Naive thymus-derived CD8-positive, alpha-beta T cell (primary cell): ENCODE measurements at places on chromosomes 11 and 22. TPM values are rescaled to one million over a fixed set of nuclear protein-coding genes. Genes with fewer than 3 reads are reported as not detected.

DNA sequence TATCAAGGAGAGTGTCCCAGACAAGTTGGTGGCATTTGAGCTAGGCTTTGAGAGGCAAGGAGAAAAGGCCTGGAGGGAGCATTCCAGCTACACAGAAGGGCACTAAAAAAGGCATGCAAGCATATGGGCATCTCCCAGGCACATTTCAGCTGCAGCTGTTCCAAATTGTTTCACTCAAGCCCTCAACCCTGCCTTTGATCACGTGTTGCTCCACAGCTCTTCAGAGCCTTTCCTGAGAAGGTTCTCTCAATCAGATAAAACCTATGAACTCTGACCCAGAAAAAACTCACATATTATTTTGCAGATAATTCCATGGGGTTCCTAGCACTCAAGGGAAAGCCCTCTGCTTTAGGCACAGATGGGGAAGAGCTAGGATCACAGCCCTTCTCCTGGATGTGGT lies 24.4 kb upstream of the HSPA8 start:
- DNase-seq: no peak

Gene CELSR1
- total RNA-seq: 1.2 TPM

GRCh38 chr11:77072851-77073327 lies 6.1 kb downstream of the CAPN5 start:
- DNase-seq: no peak

DNA sequence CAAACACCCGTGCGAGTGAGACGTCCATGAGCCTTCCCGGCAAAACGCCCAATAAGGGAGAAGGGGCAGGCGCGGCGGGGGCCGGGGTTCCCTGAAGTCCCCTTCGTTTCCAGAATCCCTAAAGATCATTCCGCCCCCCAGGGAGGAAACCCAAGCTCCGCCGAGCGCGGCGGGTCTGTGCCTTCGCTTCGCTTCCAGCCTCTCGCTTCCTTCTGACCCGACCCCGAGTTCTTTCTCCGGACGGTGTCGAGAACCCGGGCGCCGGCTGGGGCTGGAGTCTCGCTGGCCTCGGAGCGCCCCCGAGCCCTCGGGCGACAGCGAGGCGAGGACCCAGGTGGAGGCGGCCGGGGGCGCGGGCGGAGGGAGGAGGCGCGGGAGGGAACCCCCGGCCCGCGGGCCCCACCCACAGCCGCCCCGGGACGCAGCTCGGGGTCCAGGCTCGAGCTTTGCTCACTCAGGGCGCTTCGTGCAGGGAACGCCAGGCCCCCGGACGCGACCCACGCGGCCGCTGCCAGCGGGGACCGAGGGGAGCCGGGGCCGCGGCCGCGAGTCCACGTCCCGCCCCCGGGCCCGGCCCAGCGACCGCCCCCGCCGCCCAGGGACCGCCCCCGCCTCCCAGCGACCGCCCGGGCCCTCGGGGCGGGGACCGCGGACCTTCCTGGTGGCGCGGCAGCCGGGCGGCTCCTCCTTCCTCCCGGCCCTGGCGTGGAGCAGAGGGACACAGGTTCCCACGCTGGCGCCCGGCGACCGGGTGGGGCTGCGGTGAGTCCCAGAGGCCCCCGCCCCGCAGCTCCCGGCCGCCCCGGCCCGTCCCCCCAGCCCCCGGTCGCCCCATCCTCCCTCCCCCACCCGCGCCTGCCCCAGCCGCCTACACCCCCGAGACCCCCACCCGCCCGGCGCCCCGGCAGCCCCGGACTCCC lies at the start of gene PGGHG:
Gene PGGHG (plus strand): TSS at position 649 of the 920 bp plus-strand sequence. CDS start 691 bp downstream, outside the sequence.
- peak; percentile 75 for DNase-seq

DNA sequence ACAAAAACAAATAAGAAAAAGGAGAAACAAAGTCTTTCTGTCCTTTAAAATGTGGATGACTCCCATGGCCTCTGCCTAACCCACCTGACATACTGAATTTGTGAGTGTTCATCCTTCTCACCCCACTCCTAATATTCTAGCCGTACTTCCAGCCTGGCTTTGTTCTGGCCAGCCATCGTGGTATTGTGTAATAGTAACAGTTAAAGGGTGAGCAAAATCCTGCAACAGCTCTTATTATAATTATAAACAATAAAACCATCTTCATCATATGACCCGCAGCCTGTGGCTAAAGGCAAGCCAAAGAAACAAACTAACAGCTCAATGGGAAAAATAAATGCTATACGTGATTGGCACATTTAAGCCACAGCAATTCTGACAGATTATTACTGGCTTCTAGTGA lies 721.6 kb upstream of the TENM4 start:
- DNase-seq: no peak

DNA sequence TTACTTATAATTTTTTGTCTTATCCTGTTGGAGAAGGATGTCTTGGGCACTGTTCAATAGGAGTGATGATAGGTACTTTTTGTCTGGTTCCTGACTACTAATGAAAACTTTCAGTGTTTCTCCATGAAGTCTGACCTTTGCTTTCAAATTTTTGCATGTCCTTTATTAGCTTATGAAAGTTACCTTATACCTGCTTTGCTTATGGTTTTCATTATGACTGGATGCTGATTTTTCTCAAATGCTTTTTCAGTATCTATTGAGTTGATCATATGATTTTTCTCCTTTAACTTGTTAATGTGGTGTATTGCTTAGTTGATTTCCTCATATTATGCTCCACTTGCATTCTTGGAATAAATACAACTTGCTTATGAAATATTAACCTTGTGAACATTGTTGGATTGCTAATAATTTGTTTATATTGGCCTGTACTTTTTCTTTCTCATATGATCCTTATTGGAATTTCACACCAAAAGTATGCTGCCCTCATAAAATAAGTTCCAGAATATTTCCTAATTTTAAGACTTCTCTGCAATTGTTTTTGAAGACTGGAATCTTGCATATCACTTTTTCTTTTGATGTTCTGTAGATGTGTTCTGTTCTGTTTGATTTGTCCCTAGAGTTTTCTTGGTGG lies 85.0 kb upstream of the SC5D start:
- no peak for DNase-seq

DNA sequence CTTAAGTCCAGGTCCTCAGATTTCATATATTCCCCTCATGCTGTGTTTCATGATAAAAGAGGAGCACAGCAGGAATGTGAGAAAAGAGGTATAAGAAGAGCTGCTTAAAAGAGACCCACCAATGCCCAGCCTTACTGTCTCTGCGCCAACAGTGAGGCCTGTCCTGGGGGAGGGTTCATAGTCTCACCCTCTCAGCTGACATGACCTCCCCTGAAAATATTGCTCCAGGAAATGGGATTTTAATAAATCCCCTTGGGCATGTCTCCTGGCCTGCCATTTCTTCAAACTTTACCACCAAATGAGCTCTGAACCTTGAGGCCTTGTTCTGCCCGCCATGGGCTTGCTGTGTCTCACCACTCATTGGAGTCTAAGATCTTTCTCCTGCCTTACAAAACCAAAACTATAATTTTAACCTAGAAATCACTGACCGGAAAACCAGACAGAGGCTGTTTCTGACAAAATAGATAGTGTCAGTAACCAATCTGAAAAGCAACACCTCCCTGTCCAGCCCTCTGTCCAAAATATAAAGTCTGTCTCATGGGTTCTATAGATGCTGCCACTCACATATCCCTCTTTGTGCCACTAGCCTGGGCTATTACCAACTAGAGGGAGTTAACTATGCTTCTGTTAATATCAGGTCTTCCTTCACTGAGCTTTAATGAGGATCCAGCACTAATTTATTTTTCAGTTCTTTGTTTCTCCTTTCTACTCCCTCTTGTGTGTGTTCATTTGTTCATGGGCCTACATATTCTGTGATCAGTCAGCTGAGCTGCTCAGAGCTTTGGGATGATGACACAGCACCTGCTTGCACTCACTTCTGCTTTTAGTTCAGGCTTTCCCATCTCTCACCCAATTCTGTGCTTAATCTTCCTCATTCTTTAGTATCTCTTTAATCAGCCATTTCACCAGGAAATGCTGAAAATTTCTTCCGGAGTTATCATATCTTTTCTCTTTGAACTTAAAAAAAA lies at the start of gene OR2AG2:
Gene OR2AG2 (minus strand): TSS at position 51 of the 968 bp plus-strand sequence. CDS start 3,019 bp downstream, outside the sequence.
- no peak for DNase-seq

Gene TOMM22
- 60.9 TPM for total RNA-seq

DNA sequence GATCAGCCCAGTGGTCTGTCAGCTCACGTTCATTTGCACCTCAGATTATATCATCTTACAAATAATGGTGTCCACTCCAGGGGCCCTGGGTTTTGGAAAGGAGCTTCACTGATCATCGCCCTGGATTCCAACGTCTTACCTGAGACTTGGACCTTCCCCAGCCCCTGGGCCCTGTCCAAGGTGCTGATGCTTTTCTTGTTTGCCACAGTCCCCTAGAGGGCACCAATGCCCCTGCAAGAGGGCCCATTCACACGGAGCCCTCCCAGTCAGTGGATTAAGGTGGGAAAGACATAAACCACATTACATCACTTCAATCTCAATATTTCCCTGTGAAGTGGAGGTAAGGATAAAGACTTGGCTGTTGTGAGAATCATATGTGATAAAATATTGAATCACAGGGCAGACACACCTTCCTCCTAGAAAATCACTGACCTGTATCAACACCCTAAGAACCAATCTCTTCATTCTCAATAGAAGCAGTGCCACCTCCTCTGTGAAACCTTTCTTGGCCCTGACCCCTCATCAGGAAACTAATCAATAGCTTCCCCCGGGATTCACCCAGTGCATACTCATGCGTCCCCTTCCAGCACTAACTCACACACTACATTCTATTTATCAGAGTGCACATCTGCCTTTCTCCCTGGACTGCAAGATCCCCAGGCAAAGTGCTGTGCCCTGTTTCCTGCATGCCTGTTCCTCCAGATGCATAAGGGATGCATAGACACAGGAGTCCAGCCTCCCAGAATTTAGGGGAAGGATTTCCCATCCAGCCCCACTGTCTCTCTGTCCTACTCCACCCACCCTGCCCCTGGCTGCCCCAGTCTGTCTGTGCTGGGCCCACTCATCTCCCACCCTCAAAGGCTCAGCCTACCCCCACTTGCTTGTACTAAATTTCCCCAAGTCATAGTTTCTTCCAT lies 167.0 kb downstream of the BUD13 start:
- no peak for DNase-seq

Gene NCR3LG1
- 5.5 TPM for total RNA-seq

DNA sequence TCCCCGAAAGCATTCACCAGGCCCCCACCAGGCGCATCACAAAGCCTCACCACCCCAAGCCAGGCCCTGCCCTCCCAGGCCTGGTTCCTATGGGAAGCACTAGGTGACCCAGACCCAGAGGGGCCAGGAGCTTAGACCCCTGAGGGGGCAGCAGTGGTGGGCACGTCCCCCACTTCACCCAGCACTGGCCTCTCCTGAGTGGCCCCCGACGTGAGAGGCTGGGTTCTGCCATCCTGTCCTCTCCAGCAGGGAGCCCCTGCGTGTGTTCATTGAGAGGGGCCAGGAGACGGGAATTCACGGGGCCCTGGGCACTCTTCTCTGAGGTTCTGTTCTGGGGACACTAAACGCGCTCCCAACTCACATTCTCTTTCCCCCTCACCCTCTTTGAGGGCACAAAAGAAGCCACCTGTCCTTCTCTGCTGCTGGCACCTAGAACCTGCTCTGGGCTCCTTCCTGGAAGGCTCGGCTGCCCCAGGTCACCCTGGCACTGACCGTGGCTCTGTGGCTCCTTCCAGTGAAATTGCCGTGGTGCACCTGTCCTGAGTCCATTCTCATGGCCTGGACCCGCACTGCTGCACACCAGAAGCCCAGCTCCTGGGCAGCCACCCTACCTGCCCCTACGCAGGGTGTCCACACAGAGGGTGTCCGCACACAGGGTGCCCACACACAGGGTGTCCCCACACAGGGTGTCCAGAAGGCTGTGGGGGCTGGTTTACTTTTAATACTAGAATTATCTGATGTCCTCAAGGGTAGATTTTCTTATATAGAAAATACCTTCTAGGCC lies 12.2 kb downstream of the PTDSS2 start:
- DNase-seq: no peak

GRCh38 chr22:37169406-37169805 lies 18.6 kb downstream of the C1QTNF6 start:
- DNase-seq: no peak

DNA sequence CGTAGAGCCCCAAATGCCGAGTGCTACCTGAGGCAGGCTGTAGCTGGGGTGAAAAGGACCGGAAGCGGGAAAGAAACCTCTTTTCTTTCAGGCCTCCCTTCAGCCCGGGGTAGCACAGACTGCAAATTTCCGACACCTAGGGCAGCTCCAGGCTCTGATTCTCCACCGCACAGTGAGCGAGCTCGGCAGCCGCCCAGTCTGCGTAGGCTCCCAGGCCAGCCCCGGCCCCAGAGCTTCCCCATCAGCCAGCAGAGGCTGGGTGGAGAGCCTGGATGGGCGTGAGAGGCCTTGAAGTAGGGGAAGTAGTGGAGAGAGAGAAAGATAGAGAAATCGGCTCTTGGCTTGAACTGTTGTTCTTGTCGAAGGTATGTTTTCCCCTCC lies 9.3 kb upstream of the PAX6 start:
- no peak for DNase-seq

DNA sequence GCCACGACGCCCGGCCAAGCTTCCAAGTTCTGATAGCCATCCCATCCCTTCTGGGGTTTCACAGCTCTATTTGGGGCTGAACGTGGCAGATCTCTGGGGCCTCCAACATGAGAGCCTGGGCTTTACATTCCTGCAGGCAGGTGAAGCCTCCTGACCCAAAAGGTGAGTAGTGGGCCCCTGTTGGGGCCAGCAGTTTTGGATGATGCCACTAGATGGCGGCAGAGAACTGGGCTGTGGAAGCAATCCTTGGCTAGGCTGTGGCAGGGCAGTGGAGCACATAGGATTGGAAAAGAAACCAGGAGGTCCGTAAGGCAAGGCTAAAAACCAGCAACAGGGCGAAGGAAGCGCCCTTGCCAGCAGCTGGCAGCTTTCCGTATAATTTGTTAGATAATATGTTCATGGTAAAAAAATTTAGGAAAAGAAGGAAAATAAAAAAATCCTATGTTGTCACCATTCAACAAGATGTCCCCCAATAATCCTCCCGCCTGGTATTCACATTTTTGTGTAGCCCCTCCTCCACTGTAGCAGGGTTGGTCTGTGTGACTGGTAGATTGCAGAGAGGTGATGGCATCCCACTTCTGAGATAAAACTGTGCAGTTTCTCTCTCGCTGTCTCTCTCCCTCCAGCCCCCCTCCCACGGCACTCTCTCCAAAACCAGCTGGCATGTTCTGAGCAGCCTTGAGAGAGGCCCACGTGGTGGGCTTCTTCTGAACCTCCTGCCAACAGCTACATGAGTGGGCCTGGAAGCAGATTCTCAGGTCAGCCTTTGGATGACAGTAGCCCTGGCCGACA lies 43.6 kb upstream of the OR4B1 start:
- DNase-seq: peak; percentile 46

DNA sequence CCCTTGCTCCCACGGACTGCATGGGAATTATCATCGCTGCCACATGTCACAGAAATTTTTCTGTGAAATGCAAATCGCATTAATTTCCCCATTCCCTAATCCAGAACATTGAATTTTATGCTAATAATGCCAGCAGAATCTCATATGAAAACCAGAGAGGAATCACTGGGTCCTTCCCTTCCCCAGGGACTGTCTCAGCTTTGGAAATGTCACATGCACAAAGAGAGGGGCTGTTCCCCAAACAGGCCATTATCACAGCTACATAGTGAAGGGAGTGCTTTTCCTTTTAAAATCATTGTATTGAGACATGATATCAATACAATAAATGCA lies 954.5 kb downstream of the BRD1 start:
- no peak for DNase-seq

GRCh38 chr11:92941676-92942571 lies 27.5 kb upstream of the MTNR1B start:
- no peak for DNase-seq

Gene COPB1
- 78.3 TPM for total RNA-seq

- no peak for DNase-seq
These were observed 375.8 kb downstream of the NTM start for GRCh38 chr11:131746201-131746600.
